ENCODE measurements at places on chromosomes 16 and 17.
A peak's percentile ranks its signal among the peaks of the same experiment; 100 is the strongest.

DNA sequence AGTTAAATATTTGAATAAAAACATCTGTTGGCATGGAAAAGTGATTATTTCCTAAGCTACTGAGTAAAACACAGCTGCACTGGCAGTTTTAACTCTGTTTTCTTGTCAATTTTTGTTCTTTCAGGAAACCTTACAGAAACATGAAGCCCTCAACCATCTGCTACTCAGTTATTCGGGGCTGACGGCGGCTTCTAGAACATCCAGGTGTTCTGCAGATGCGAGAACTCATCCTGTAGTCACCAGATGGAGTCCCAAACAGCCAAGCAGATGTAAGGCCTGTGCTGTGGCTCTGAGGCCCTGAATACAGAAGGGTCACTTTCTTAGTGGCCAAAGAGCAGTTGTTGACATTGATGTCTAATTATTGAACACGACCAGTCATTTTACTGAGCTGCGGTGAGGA is 15.5 kb downstream of the ARSG start:
- DNase-seq: no peak

GRCh38 chr17:27805520-27806146 is 5.3 kb upstream of the NOS2 start:
- peak; percentile 90 for DNase-seq

DNA sequence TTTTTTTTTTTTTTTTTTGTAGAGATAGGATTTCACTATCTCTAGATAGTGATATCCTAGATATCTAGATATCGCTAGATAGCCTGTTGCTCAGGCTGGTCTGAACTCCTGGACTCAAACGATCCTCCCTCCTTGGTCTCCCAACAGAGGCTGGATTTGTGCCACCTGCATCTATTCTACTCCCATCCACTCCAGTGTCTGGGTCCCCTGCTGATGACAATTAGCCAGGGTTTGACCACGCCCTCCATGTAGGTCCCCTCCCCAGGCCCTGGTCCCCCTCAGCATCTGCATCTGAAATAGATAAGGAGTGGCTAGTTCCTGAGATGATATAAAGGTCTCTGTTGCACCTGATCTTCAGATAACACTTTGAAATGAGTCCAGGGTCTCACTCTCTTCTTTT is 2.2 kb downstream of the ZNF688 start:
- DNase-seq: no peak

- DNase-seq: no peak
Measured at GRCh38 chr17:82863941-82864712, 24.3 kb upstream of the ZNF750 start.

All from neural progenitor cell (in vitro differentiated cells).